ENCODE measurements at places on chromosomes 5 and 9. TPM values are rescaled to one million over a fixed set of nuclear protein-coding genes. Genes with fewer than 3 reads are reported as not detected.
A peak's percentile ranks its signal among the peaks of the same experiment; 100 is the strongest.

DNA sequence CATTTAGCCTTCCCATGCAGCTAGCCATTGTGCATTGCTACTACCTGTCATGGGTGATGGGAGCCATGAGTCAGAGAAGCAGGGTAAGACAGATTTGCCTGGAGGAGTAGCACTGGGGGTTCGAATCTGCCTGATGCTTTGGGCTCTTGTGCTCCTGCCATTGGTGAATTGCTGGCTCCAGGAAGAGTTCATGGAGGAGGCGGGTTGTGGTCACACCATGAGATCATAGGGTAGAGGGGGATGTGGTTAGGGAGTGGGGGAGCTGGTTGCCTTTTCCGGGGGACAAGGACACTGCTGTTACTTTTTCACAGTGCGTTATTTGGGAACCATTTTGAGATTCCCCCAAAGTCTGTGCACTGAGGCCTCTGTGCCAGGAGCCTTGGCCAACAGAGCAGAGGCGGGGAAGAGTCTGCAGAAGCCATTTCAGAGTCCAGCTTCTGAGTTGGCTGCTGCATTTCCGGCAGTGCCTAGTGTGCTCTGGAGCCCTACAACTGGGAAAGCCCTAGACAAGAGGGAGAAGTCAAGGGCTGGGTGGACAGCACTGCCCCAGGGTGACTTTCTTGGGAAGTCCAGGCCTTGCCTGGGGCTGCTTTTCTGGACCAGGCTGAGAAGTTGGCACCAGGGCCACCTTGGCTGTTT is 6.2 kb downstream of the ANGPTL2 start:
- no peaks in the 10 kb centered on the region for H3K36me3 ChIP-seq
- H3K4me1 ChIP-seq: peaks cover 9% of the 10 kb centered on the region
- DNase-seq: no peak
- no peaks in the 10 kb centered on the region for H3K27me3 ChIP-seq
- H3K27ac ChIP-seq: no peak overlapping the region
- no peak overlapping the region for H3K4me3 ChIP-seq

Gene PCDH12
- not detected for total RNA-seq

DNA sequence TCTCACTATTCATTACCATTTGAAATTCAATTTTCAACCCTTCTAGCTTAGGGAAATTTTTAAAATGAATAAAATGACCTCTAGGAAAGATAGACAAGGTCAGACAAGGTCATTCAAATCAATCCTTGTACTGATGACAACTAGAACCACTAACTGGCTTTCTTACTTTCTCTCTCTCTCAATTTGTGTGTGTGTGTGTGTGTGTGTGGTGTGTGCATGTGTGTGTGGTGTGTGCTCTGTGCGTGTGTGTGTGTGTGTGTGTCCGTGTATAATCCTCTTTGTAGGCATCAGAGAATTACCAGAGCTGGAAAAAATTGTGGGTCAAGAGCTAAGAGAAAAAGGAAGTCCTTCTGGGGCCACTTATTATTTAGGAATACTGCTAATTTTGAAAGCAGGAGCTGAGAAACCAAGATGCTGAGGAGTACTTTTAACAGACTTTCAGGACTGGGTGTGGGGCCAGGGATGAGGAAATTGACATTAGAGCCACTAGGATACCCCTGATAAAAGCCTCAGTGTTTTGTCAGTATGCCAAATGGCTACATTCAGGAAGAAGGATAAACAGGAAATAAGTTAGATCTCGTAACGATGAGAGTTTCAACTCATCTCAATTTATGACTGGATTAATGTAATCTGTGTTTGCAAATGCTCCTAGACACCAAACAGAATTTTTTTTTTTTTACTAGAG is 723.3 kb downstream of the CETN3 start:
- DNase-seq: no peak
- no peaks in the 10 kb centered on the region for H3K36me3 ChIP-seq
- no peaks in the 10 kb centered on the region for H3K4me1 ChIP-seq
- H3K4me3 ChIP-seq: no peak overlapping the region
- H3K27me3 ChIP-seq: no peaks in the 10 kb centered on the region
- no peak overlapping the region for H3K27ac ChIP-seq

DNA sequence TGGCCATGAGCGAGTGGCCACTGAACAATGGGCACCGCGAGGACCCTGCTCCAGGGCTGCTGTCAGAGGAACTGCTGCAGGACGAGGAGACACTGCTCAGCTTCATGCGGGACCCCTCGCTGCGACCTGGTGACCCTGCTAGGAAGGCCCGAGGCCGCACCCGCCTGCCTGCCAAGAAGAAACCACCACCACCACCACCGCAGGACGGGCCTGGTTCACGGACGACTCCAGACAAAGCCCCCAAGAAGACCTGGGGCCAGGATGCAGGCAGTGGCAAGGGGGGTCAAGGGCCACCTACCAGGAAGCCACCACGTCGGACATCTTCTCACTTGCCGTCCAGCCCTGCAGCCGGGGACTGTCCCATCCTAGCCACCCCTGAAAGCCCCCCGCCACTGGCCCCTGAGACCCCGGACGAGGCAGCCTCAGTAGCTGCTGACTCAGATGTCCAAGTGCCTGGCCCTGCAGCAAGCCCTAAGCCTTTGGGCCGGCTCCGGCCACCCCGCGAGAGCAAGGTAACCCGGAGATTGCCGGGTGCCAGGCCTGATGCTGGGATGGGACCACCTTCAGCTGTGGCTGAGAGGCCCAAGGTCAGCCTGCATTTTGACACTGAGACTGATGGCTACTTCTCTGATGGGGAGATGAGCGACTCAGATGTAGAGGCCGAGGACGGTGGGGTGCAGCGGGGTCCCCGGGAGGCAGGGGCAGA is 53.3 kb downstream of the JADE2 start:
- DNase-seq: no peak
- no peak overlapping the region for H3K4me3 ChIP-seq
- H3K27ac ChIP-seq: no peak overlapping the region
- H3K4me1 ChIP-seq: peaks cover 24% of the 10 kb centered on the region

Gene FAM221B
- not detected for total RNA-seq

DNA sequence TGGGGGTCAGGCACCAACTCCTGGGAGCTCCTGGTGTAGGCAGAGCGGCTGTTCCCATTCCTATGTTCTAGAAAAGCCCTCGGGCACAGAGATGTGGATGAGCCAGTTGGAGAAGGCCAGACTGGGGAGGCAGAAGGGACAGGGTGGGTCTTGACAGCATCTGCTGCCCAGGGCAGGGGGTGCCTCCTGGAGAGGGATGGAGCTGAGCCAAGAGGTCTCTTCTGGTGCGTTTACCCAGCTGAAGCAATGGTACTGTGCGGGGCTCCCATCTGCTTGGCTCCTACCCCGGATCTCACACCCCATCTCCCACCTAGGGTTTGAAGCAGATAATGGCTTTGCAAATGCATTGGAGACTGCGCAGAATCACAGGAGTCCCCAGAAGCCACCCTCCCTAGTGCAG is 41.3 kb downstream of the SHB start:
- peaks cover 6% of the 10 kb centered on the region for H3K36me3 ChIP-seq
- H3K4me3 ChIP-seq: no peak overlapping the region
- no peaks in the 10 kb centered on the region for H3K27me3 ChIP-seq
- no peak for DNase-seq

DNA sequence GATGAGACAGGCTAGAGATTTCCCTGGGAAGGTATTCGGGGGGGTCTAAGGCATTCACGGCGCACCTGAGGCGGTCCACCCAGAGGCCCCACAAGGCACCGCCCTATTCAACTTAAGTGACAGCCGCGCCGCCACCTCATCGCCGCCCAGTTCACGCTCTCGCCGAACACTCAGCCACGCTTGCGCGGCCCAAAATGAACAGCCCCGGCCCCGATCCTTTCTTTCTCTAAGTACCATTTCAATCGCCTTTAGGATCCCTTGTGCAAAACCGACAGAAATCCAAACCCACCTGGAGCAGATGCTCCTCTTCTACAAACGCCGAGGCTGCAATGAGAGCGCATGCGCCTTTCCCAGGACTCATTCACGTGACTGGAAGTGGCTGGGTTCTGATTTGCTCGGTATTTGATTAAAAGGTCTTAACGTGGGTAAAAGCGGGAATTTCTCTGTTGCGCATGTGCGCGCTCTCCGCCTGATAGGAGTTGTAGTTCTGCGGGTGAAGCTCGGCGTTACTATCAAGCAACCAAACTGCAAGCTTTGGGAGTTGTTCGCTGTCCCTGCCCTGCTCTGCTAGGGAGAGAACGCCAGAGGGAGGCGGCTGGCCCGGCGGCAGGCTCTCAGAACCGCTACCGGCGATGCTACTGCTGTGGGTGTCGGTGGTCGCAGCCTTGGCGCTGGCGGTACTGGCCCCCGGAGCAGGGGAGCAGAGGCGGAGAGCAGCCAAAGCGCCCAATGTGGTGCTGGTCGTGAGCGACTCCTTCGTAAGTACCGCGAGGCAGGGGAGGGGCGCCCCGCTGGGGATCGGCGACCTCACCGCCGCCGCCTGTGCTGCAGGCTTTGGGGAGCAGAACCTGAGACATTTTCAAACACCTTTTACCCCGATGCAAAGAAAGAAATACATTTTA is at the start of the genes ARSK and SKIC3:
ARSK (plus strand) TSS at position 455 of the 902 bp plus-strand sequence; CDS start at position 633, 178 bp downstream.
SKIC3 (minus strand) TSS at position 331 of the 902 bp plus-strand sequence. CDS start 7,827 bp downstream, outside the sequence.
- H3K4me1 ChIP-seq: peaks cover 26% of the 10 kb centered on the region
- DNase-seq: peak; percentile 99
- H3K27me3 ChIP-seq: no peaks in the 10 kb centered on the region
- peaks cover 26% of the 10 kb centered on the region for H3K36me3 ChIP-seq
- H3K4me3 ChIP-seq: peak within 1 kb of the TSS; percentile 88
- peak within 1 kb of the TSS; percentile 74 for H3K27ac ChIP-seq

Gene RNF180
- 7.4 TPM for total RNA-seq

DNA sequence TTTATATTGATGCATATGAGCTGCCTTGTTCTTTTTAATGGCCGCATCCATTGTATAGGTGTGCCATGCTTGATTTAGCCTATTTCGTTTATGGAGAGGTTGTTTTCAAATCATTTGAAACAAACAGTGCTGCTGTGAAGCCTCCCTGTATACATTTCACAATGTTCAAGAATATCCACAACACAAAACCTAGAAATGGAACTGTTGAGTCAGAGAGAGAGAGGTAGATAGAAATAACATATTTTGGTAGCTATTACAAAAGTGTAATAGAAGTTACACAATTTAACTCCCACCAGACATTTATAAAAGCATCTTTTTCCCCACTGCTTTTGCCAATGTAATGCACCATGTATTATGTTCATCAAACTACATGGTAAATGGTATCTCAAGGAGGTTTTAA is 82.0 kb downstream of the FRMD3 start:
- peaks cover 3% of the 10 kb centered on the region for H3K4me1 ChIP-seq
- DNase-seq: peak; percentile 8
- no peak overlapping the region for H3K27ac ChIP-seq
- no peaks in the 10 kb centered on the region for H3K36me3 ChIP-seq
- H3K4me3 ChIP-seq: no peak overlapping the region

Gene LCN15
- total RNA-seq: not detected

Gene SLC25A2
- 0.79 TPM for total RNA-seq

- no peaks in the 10 kb centered on the region for H3K36me3 ChIP-seq
- H3K27ac ChIP-seq: no peak overlapping the region
- no peak overlapping the region for H3K4me3 ChIP-seq
- DNase-seq: no peak
- H3K27me3 ChIP-seq: peaks cover 46% of the 10 kb centered on the region
Measured at GRCh38 chr9:98539954-98540353, 168.8 kb downstream of the GABBR2 start.

Gene RANBP6
- 13.9 TPM for total RNA-seq

Gene TBC1D9B
- total RNA-seq: 162 TPM

GRCh38 chr5:34529581-34530331 is 126.4 kb upstream of the RAI14 start:
- no peaks in the 10 kb centered on the region for H3K36me3 ChIP-seq
- no peak overlapping the region for H3K27ac ChIP-seq
- H3K4me1 ChIP-seq: peaks cover 23% of the 10 kb centered on the region
- no peak for DNase-seq
- H3K4me3 ChIP-seq: no peak overlapping the region

Gene LURAP1L
- 59.2 TPM for total RNA-seq

- H3K27ac ChIP-seq: no peak overlapping the region
- no peaks in the 10 kb centered on the region for H3K36me3 ChIP-seq
- H3K4me3 ChIP-seq: no peak overlapping the region
- DNase-seq: no peak
Measured at GRCh38 chr5:137734962-137735554, 831 bp downstream of the KLHL3 start.

DNA sequence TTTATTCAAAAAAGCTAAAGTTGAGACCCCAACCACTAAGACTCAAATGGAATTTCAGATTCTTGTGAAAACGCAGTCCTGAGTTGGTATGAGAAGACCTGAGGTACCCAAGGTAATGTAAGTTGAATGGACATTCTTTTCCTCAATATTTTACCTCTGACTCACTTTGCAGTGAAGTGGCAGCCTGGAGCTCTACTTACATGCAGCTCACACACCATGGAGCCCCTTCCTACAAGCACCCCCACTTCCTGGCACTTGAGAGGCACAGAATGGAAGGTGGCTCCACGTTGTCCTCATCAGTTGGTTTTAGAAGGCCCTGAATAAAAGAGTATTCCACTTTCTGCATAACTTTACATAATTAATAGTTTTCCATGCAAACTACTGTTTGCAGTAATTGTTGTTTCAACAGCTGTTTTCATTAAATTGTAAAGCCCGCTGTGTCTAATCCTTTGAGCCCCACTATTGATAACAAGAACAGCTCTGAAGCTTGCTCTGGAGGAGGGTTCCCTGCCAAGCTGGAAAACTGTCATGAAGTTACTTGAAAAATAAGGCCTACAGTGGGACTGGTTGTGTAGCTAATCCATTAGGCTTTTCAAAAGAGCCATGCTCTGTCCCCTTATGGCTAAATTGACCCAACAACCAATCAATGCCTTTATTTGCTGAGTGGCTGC is 102.2 kb upstream of the SPATA31D4 start:
- H3K36me3 ChIP-seq: no peaks in the 10 kb centered on the region
- H3K4me1 ChIP-seq: peaks cover 16% of the 10 kb centered on the region
- no peak overlapping the region for H3K27ac ChIP-seq
- no peak overlapping the region for H3K4me3 ChIP-seq

GRCh38 chr5:92644266-92644886 is 936.6 kb downstream of the NR2F1-AS1 start:
- DNase-seq: no peak
- peaks cover 16% of the 10 kb centered on the region for H3K4me1 ChIP-seq
- H3K27ac ChIP-seq: no peak overlapping the region
- no peak overlapping the region for H3K4me3 ChIP-seq

GRCh38 chr9:132726576-132727130 is 56.4 kb downstream of the GTF3C4 start:
- H3K4me3 ChIP-seq: no peak overlapping the region
- H3K4me1 ChIP-seq: no peaks in the 10 kb centered on the region
- H3K36me3 ChIP-seq: no peaks in the 10 kb centered on the region
- no peak for DNase-seq

DNA sequence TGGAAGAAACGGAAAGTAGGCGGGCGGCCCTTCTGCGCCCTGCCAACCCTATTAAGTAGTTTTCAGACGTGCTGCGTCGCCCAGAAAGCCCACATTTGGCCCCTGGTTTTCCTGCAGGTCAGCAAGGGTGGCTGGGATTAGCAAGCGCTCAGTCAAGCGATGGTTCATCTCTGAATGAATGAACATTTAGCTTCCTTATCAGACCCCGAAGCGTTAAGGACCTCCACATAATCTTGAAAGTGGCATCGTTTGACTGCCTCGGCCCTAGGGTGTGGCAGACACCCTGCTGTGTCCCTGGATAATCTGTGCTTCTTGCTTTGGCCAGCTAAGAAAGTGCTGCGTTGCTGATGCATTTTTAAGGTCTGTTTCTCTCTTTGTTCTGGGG is 684 bp downstream of the TOR1B start:
- peak; percentile 8 for DNase-seq
- no peaks in the 10 kb centered on the region for H3K27me3 ChIP-seq
- H3K4me1 ChIP-seq: no peaks in the 10 kb centered on the region
- peak overlapping the region; percentile 82 for H3K4me3 ChIP-seq
- peaks cover 21% of the 10 kb centered on the region for H3K36me3 ChIP-seq

Data from MCF 10A (cell line).